AG08395 (cell line): ENCODE measurements at places on chromosomes 5 and 9.

GRCh38 chr5:137825165-137825564 is 42.5 kb upstream of the MYOT start:
- DNase-seq, result no peak

- peak; percentile 67 for DNase-seq
These were observed 5.5 kb upstream of the DNAJC21 start for GRCh38 chr5:34923694-34924461.

- DNase-seq, result peak; percentile 96
These were observed 39.8 kb downstream of the NEK6 start for GRCh38 chr9:124297551-124297901.

DNA sequence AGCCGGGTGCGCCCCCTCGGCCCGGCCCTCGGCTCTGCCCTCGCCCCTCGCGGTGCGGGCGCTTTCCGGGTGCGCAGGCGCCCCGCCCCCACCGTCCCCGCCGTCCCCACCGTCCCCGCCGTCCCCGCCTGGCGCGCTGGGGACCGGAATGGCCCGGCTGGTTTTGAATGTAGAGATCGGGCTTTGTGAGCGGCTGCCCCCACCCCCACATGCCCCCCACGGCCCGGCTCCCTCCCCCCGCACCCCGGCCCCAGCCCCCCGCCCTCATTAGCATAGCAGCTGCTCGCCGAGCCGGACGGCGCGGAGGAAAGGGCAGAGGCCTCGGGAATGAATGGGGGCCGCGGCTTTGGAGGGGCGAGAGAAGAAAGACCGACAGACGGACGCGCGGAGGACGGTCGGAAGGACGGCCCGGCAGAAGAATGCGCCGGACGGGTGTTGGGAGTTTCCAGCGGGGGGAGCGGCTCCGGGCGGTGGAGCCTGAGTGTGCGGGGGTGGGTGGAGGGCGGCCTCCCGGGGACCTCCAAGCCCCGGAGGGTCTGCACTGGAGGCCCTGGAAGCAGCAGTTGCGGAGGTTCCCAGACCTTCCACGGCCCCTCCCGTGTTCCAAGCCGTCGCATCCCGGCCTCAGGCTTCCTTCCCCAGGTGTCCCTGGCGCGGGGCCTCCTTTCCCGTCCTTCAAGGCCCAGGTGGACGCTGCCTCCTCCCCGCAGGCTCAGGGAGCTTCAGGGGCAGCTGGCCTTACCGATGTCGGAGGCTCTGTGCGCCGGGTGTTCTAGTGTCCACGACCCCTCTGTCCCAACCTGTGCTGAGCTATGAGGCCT is 6.0 kb downstream of the NRARP start:
- no peak for DNase-seq

- DNase-seq, result no peak
These were observed 23.6 kb downstream of the CTSL start for GRCh38 chr9:87749335-87750035.

- DNase-seq, result no peak
These were observed 4.8 kb upstream of the GPR150 start for GRCh38 chr5:95615164-95615467.
